ENCODE measurements at places on chromosomes 6 and 20.
A peak's percentile ranks its signal among the peaks of the same experiment; 100 is the strongest.

- no peak for DNase-seq
Observed at GRCh38 chr20:31630187-31630790, 7.4 kb upstream of the COX4I2 start.

DNA sequence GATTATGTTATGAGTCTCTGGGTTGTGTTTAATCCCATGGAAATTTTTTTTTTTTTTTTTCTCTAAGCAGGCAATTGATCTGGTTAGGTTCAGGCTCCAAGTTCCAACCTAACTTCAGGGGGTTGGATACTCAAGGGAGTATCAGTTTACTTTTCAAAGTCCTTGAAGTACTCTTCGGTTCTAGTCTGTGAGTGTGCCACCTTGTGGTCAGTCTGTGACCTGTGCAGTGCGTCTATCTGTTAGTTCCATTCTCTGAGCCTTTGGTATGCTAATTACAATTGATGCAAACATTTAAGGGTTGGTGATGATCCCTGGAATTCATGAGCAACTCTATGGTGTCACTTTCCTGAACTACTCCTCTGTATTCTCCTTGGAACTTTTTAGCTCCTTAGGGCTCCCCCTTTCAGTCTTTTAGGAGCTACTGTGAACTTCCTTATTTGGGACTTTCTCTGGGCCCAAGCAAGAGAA lies 342.0 kb downstream of the SOX4 start:
- DNase-seq = peak; percentile 17

DNA sequence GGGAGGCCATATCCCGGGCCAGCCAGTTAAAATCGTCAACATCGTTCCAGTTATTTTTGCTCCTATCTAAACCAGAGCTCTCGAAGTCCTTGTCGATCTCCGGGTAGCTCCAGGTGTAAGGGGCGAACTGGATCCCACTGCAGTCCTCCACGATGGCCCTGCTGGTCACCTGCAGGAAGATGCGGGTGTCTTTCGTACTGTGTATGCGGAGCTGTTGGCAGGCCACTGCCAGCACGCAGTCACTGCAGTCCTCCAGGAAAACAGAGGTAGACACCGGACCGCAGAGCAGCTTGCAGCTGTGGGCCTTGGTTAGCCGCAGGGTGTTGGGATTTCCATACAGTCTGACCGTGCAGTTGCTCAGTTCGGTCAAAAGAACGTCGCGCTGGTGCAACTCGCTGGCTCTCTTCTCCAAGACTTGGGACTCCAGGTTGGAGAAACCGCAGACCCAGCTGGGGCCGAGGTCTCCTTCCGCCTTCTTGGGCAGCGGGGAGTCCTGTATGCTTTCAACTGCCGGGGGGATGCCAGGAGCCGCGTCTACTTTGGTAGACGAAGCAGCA lies 742 bp downstream of the TBCC start:
- DNase-seq = peak; percentile 52

- no peak for DNase-seq
Observed at GRCh38 chr6:2914318-2914660, 11.2 kb upstream of the SERPINB9 start.

DNA sequence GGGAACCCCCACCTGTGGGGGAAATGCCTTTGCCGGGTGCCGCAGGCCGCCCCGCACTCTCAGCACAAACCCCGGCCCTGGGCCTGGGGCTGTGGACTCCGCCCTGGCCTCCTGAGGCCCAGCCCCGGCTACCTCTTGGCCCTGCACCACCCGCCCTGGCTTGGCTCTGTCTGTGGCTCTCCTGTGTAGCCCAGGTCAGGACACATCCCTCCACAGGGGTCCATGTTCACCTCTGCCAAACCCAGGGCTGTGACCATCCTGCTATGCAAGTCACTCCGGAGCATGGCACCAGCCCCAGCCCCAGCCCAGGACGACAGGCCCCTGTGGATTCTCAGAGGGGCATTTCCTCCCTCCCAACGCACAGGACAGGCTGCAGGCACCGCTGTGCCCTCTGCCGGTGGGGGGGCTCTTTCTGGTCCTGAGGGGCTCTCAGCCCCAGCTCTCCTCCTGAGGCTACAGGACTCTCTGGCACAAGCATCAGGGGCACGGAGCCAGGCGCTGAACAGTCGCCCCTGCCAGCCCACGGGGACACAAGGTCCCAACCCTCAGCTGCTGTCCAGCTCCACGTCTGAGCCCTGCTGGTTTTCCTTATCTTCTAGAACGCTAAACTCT lies 45.7 kb downstream of the TAF4 start:
- no peak for DNase-seq

DNA sequence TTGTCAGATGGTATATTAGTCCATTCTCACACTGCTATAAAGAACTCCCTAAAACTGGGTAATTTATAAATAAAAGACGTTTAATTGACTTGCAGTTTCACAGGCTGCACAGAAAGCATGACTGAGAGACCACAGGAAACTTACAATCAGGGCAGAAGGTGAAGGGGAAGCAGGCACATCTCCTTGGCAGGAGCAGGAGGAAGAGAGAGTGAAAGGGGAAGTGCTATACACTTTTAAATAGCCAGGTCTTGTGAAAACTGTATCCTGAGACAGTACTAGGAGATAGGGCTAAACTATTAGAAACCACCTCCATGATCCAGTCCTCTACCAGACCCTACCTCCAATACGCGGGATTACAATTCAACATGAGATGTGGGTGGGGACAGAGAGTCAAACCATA lies 193.9 kb upstream of the KCNG1 start:
- DNase-seq = no peak

GRCh38 chr6:42038163-42038562 lies 12.2 kb upstream of the TAF8 start:
- DNase-seq = no peak

DNA sequence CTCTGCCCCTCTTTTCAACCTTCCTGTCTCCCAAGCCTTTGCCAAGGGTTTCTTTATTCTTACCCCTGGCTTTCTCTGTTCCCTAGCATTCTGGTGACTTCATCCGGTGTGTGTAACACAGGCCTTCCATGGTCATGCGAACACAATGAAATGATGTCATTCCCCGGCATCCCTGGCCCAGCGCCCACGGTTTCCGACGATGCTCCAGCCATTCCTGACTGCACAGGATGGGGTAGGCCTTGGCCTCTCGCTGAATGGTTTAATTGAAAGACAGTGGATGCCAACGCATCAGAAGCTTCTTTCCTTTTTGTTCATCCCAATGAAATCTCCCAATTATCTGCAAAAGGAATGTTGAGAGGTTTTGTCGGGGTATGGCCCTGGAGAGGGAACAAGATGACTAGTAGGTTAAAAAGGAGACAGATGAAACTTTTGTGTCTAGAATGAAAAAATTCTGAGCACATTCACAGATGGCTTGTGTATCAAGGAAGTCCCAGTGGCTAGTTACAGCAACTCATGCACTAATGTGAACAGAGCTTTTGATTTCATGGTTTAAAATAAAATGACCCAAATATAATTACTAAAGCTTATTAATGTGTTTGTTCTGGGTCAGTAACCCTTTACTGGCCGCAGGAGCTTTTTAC lies 655.0 kb downstream of the QKI start:
- DNase-seq = no peak

DNA sequence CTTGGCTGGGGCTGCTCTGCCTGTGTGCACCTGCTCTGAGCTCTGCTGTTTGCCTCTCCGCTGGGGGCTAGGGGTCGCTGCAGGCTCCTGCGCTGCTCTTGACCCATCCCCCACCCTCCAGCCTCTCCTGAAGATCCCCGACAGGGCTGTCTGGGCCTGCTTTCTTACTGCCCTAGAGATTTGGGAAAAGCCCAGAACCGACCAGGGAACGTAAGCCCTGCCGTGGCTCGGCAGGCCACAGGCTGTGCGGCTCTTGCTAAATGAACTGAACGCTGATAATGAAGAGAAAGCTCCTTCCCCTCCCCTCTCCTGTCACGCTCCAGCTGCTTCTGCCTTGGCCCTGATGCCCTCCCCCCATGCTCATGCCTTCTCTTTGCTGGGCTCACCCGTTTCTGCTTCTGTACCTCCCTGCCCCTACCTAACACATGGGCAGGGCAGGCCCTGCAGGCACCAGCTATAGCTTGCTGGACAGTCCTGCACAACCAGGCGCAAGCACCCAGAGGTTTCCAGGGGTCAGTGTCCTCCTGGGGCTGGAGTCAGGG lies 32.0 kb upstream of the PCMTD2 start:
- DNase-seq = no peak
